ENCODE measurements at places on chromosomes 1 and 21. TPM values are rescaled to one million over a fixed set of nuclear protein-coding genes. Genes with fewer than 3 reads are reported as not detected.

DNA sequence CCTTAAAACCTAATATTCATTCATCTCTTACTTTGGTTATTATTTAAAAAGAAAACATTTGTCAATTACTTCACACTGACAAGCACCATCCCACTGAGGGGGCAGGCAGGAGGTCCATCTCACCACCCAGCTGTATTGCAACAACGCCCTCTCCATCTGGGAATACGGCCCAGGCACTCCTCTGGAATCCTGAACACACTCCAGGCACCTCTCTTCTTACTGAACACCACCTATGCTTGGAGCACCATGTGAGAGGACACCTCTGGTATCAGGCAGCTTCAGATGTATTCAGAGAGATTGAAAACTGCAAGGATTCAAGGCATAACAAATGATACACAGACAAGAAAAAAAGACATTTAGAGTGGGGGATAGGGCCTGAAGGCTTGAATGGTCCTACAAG, 147.1 kb downstream of the CACNA1E start:
- no peaks in the 10 kb centered on the region for H3K27me3 ChIP-seq
- DNase-seq = no peak
- H3K4me3 ChIP-seq = no peak overlapping the region
- H3K27ac ChIP-seq = no peak overlapping the region
- no peaks in the 10 kb centered on the region for H3K36me3 ChIP-seq
- H3K4me1 ChIP-seq = no peaks in the 10 kb centered on the region

DNA sequence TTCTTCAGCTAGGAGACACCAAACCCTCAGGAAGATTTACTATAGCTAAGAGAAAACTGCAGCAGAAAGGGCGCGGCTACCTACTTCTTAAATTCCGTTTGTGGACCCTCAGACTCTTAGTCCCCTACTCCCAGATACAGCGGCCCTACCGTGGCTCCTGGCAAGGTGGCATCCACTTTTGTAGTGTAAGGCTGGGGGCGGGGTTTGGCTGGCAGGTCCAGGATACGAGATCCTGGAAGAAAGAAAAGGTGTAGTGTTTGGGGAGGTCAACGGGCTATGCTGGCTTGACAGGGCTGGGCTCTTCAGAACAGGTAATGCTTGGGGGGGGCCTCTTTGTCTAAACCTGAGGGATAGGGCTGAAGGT, 280 bp downstream of the CREB3L4 start:
- peaks cover 57% of the 10 kb centered on the region for H3K4me1 ChIP-seq
- H3K27ac ChIP-seq = peak overlapping the region; percentile 89
- H3K27me3 ChIP-seq = no peaks in the 10 kb centered on the region
- no peak for DNase-seq
- H3K36me3 ChIP-seq = no peaks in the 10 kb centered on the region

- H3K27me3 ChIP-seq = peaks cover 22% of the 10 kb centered on the region
- peaks cover 45% of the 10 kb centered on the region for H3K36me3 ChIP-seq
- peaks cover 57% of the 10 kb centered on the region for H3K4me1 ChIP-seq
- H3K4me3 ChIP-seq = no peak overlapping the region
These were observed 34.1 kb downstream of the SNAP47 start for GRCh38 chr1:227769047-227769935.

- no peaks in the 10 kb centered on the region for H3K36me3 ChIP-seq
- H3K27me3 ChIP-seq = peaks cover 4% of the 10 kb centered on the region
- H3K27ac ChIP-seq = no peak overlapping the region
- H3K4me3 ChIP-seq = no peak overlapping the region
- DNase-seq = no peak
These were observed 34.6 kb downstream of the KCNH1 start for GRCh38 chr1:211099393-211099792.

DNA sequence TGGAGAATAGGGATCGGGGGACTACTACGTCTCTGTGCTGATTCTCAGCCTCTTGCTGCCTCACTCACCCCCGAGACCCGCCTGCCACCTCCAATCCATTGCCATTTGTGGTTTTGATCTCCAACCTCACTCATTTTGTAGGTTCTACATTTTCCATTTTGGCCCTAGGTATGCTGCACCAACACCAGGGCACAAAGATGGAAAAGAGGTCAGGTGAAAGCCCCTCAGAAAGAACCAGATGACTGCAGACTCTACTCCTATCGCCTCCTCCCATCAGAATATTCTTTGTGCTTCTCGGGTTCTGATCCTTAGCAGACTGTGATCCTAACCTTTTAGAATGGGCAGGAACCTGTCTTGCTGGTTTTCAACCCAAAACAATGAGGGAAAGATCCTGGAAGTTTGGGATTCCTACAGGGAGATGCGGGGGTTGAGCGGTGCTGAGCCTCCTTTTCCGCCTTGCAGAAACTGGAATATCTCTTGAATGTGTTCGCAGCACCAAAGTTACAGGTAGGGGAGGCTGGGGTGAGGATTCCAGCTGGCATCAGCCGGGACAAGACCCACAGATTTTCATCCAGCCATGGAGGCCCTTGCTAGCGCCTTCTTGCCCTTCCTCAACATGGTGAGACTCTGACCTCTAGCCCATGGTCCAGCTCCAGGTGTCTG, 53.1 kb downstream of the RHBG start:
- peak overlapping the region; percentile 72 for H3K4me3 ChIP-seq
- H3K4me1 ChIP-seq = peaks cover 31% of the 10 kb centered on the region
- DNase-seq = no peak
- no peaks in the 10 kb centered on the region for H3K36me3 ChIP-seq

GRCh38 chr1:18201997-18202719, 94.6 kb downstream of the IGSF21 start:
- no peak overlapping the region for H3K4me3 ChIP-seq
- no peak overlapping the region for H3K27ac ChIP-seq
- H3K4me1 ChIP-seq = no peaks in the 10 kb centered on the region

GRCh38 chr1:147824798-147825197, 64.4 kb upstream of the GJA5 start:
- no peak overlapping the region for H3K27ac ChIP-seq
- peaks cover 6% of the 10 kb centered on the region for H3K27me3 ChIP-seq
- H3K4me1 ChIP-seq = no peaks in the 10 kb centered on the region
- no peak overlapping the region for H3K4me3 ChIP-seq

DNA sequence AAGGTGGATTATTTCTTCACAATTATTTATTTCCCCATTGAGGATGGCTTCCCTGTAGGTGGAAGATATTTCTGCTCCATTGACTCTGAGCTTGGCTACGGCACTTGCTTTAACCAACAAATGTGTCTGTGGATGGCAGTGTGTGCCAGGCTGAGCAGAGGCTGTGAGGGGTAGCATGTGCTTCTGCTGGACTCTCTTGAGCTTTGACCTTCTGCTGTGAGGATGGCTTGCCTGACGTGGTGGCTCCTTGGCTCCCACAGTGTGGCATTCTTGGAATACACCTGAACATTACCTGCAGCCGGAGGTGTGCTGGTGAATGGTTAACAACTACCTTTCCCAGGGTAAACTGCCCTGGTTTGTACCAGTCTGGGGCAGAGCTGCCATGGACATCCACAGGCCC, 46.8 kb downstream of the WDR3 start:
- no peak for DNase-seq
- no peak overlapping the region for H3K27ac ChIP-seq
- H3K4me3 ChIP-seq = no peak overlapping the region
- H3K27me3 ChIP-seq = no peaks in the 10 kb centered on the region
- no peaks in the 10 kb centered on the region for H3K4me1 ChIP-seq
- no peaks in the 10 kb centered on the region for H3K36me3 ChIP-seq

DNA sequence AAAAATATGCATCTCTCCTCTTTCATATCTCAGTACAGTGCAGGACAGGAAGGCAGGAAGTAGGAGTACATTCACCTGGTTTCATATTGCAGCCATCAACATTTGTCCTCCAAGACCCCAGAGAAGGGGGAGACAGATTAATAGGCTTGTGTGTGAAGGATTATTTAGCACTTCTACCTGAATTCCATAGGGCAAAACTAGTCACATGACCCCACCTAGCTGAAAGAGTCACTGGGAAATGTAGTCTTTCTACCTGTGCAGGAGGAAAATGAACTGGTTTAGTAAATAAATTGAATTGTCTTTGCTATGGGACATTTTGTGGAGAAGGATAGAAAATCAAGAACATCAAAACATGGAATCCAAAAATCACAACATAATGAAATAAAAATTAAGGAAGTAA, 13.9 kb upstream of the TRIM33 start:
- H3K4me3 ChIP-seq = no peak overlapping the region
- H3K4me1 ChIP-seq = no peaks in the 10 kb centered on the region
- no peaks in the 10 kb centered on the region for H3K36me3 ChIP-seq
- DNase-seq = no peak
- H3K27me3 ChIP-seq = peaks cover 3% of the 10 kb centered on the region

DNA sequence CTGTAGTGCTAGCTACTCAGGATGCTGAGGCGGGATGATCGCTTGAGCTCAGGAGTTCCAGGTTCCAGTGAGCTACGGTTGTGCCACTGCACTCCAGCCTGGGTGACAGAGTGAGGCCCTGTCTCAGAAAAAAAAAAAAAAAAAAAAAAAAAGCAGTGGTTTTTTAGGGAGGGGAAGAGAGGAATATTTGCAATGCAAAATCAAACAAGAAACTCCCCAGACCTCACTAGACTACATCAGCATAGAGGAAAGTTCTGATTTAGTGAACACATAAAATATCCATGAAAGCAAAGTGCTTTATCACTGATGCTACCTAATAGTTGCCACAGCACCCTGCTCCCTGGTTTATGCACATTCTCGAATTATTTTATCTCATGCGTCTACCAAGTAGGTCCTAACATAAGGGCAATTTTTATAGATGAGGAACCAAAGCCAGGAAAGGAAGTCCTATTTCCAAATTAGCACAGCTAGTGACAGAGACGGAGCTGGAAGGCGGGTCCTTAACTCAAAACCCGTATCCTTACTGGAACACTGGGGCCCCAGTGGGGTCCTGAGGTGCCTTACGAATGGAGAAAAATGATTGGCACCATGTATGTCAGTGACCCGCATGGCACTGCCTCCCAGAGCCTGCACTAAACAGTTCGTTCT, 50.7 kb upstream of the GPR157 start:
- H3K4me1 ChIP-seq = peaks cover 6% of the 10 kb centered on the region
- H3K27ac ChIP-seq = no peak overlapping the region
- H3K27me3 ChIP-seq = peaks cover 8% of the 10 kb centered on the region
- peaks cover 3% of the 10 kb centered on the region for H3K36me3 ChIP-seq

- peaks cover 84% of the 10 kb centered on the region for H3K4me1 ChIP-seq
- no peaks in the 10 kb centered on the region for H3K27me3 ChIP-seq
- peaks cover 4% of the 10 kb centered on the region for H3K36me3 ChIP-seq
- H3K27ac ChIP-seq = peak overlapping the region; percentile 87
- H3K4me3 ChIP-seq = peak overlapping the region; percentile 75
- DNase-seq = no peak
These were observed 131.6 kb downstream of the TGFBR3 start for GRCh38 chr1:91754348-91754747.

RHD gene
- 0.21 TPM for polyA plus RNA-seq

FMOD gene
- polyA plus RNA-seq = not detected
